ENCODE measurements at places on chromosomes 7 and 10.

- DNase-seq, result no peak
Measured at GRCh38 chr7:155943251-155943899, 131.1 kb upstream of the SHH start.

- DNase-seq, result no peak
Measured at GRCh38 chr7:157347217-157347904, 10.6 kb downstream of the DNAJB6 start.

- DNase-seq, result no peak
Measured at GRCh38 chr10:11272915-11273389, 255.3 kb downstream of the CELF2 start.

DNA sequence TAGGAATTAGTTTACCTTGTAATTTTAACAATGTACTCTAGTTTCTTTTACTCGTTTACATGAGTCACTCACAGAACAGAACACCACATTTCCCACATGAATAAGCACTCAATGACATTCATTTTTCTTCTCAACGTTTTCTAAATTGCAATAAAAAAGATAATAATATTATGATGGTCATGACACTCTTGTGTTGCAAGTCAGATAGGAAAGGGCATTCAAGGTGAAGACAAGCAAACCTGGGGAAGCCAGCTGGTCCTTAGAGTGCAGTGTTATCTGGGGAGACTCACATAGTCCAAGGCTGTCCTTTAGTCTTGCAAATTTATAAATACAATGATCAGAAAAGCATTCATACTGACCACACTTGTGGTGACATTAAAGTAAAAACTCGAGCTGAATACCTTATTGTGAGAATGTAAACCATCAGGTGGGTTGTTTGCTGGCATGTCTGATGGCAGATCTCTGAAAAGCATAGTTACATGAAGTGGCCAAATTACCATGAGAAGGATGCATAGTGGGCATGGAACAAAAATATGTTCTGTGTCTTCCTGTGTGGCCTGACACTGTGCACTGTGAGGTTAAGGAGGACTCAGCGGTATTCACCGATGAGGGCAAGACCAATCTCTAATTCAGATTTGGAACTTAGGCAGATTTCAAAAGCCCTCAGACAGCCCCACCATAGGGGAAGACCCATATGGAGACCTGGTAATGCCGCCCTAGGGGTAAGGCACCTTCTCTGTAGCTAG, 158.9 kb upstream of the ASAH2 start:
- DNase-seq, result no peak

DNA sequence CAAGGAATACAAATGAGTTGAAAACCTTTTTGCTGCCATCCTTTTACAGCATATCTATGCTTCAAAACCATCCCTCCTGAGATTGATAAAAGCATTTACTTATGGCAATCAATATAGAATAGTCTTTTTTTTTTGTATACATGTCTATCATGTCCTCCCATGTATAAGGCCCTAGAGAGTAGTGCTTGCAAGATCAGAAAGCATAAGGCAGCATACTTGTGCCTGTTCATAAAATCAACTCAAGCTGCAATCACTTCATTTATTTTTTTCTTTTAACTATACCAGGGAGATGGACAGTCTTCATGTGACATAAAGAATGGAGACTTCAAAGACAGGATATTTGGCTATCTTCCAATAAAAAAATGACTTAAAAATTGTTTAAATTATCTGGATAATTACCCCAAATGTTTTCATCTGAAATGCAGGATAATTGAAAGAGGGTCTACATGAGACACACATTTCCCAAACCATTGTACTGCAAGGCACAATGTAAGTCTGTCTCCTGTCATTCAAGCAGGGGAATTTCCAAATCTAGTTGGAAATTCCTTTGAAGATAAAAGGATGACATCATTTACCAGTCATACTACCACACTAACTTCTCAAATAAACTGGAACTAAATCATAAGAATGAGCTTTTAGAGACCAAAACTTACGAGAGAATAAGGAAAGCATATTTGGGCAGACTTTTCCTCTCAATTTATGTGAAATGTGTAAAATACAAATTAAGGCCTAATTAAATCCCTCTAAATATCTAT, 22.5 kb downstream of the LRRN3 start:
- DNase-seq, result no peak

DNA sequence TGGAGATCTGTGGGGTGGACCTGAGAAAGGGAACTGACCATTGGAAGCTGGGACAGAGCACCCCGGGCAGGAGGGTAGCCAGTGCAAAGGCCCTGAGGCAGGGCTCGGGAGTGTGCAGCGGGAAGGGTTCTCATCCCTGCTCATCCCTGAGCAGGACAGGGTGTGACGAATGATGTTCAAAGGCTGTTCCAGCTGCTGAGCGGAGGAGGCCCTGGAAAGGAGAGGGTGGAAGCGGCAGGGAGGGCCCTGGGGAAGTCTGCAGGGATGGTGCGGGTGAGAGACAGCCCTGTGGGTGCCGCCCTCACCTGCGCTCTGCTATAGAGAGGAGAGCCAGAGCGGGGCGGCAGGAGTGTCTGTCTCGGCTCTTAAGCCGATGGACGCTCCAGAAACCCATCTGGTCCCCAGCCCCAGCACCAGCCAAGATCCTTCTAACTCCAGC, 43.7 kb downstream of the PRKAG2 start:
- DNase-seq, result no peak

DNA sequence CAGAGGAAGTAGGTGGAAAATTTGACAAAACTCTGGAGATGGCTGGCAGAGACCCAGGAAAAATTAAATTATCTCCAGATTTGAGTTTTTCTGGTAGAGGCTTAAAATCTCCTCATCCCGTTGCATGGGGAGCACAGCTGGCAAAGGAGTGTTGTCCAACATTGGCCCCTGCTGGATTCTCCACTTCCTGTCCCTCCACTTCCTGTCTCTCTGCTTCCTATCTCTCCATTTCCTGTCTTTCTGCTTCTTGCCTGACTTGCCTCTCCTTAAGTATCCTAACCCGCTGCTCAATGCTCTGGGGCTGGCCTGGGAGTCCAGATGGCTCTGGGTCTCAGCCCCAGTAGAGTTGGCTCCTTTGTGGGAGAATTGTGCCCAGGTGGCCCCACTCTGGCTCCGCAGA, 65.8 kb upstream of the EMX2 start:
- DNase-seq, result no peak

DNA sequence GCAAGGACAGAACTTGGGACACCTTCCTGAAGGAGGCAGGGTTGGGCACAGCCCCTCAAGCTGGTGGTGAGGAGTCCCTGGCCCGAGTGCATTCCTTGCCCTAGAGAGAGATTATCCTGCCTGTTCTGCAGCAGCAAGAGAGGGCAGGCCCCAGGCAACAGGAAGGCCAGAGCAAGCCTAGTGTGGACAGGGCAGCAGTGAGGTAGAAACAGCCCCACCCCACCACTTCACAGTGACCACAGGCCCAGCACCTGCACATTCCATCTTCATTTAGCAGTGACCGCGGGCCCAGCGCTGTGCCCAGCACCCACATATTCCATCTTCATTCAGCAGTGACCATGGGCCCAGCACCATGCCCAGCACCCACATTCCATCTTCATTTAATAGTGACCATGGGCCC, 16.4 kb upstream of the TMEM72 start:
- no peak for DNase-seq

DNA sequence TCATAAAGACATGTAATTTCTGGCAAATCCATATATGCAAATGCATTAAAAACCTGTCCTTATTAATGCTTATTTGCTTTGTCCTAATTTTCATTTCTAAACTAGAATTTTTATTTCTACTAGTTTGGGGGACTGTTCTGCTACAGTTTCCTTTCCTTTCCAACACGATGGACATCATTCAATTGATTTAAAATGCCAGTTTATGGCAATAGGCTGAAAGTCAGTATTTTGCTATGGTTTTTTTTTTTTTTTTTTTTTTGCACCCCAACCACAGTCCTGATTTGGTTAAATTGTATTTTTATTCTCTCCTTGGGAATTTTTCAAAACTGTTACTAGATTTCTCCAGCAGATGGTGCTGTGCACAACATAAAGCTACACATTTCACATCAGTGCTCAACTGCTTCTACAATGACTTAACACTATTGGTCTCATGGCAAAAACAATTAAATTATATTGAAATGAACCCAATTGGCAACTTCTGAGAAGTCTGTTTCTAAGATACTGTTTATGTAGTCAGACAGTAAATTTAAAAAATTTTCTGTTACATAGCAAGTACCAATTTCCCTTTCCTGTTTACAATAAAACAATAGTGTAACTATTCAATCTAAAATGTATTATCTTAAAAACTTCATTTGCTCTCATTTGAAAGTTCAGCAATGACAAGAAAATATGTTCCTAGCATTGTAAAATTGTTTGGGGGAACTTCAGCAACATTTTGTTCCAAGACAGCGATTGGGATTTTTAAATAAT, 193.8 kb upstream of the CCDC6 start:
- no peak for DNase-seq

- DNase-seq, result no peak
Measured at GRCh38 chr10:1141261-1141660, 85.1 kb downstream of the WDR37 start.

DNA sequence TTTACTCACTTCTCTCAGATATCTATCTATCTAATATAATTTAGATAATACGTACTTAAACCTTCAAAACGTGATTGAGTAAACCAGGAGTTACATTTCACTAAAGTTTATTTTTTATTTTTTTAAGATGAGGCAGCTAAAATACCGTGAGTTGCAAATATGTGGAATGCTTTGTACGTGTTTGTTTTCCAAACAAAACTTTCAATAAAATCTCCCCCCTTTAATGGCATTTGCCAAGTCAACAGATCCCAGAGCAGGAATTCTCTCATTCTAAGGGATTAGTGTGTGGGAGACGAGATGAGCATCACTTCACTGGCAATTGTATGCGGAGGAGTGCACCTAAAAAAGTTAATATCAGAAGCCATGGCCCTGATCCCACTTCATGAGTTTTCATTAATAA, 53.7 kb upstream of the MAGI2 start:
- DNase-seq, result no peak

DNA sequence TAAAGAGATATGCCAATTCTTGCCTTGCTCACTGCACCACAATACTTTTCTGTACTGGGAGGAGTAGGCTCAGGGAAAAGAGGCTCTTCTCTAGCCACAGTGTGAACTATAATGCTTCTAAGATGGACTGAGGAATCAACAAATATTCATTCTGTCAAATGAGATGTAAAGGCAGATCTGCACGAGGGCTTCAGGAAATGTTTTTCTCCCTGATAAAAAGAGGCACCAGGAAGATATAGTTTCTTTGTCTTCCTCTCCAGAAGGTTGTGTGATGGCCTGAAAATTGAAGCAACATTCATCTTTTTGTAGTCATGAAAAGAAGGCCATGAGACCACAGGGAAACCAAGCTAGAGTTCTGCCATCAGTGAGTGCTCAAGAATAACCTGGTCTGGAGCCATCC, 79.1 kb upstream of the NME8 start:
- DNase-seq, result no peak

DNA sequence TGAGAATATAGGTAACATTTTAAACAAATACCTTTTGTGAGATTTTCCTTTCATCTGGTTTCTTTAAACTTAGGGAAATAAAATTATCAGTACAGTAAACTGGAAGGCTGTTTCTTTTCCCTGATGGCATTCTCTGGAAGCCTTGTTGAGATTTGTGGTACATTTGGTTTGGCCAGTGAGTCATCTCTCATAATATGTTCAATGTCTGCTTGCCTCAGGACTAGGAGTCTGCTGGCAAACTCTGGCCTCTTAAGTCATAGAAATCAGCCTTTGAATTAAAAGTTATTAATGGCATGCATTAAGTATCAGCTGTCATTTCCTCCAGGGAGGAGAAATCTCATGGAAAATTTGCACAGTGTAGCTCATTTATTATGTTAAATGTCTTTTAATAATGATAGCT, 316.6 kb upstream of the KIAA1217 start:
- no peak for DNase-seq

DNA sequence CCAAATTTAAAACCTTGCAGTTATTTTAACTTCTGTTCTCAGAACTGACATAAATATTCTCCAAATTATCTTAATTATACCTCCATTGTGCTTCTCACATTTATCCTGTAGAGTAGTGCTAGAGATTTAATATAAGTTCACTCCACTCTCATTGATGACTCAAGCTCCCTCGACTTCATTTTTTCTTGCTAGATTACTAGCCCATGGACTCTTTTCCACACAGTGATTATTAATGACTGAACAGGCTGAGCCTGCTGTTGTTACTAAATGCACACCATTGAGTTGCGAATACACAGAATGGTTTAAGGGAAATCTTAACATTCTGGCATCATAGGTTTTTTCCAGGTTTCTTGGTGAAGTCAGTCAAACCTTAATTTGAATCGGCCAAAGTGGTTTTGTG, 179.5 kb upstream of the AKR1E2 start:
- no peak for DNase-seq

- no peak for DNase-seq
Measured at GRCh38 chr10:86286236-86287109, 80.1 kb downstream of the GRID1 start.

- no peak for DNase-seq
Measured at GRCh38 chr7:137791930-137792329, 54.8 kb downstream of the DGKI start.

GRCh38 chr7:1564603-1565022, 5.2 kb downstream of the PSMG3 start:
- DNase-seq, result no peak

- no peak for DNase-seq
Measured at GRCh38 chr7:102967798-102968197, 55.0 kb downstream of the LRRC17 start.

DNA sequence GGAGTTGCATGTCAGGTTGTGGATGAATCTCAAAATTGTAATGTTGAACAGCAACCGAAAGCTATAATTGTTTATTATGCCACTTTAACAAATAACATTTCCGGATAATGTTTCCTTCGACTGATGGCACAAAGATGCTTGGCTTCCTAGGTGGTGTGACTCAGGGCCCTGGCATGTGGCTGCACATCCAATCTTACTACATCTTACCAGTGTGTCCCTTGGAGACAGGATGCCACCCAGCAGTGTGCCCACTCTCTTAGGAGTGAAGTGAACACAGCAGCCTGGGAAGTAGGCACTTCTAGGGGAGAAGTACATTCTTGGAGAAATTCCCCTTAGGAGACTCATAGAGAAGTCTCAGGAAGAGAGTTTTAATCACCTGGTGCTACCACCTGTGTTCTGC, 33.0 kb upstream of the GPR26 start:
- DNase-seq, result no peak

DNA sequence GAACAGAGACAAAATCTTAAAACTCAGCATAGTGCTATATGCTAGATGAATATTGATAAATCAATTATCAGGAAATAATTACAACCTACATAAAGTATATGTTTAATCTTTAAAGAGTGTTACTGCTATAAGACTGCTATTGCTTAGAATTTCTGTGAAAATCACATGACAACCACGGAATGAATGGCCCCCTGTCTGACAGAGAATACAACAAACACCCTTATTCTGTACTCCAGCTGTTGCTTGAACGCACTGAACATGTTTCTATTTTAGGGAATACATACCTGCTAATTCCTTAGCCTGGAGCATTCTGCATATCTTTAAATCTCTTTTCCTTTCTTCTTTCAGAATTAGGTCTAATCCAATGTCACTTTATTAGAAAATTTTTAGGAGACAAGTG, 452.4 kb upstream of the PHF14 start:
- DNase-seq, result no peak

GRCh38 chr7:151936207-151936606, 20.0 kb upstream of the GALNTL5 start:
- no peak for DNase-seq

GRCh38 chr7:13910805-13911551, 78.5 kb downstream of the ETV1 start:
- no peak for DNase-seq

All from stimulated activated CD8-positive, alpha-beta memory T cell treated with anti-CD3 and anti-CD28 coated beads, Interleukin-2, amount 100 ng/mL, for 1 hour (primary cell).